ENCODE measurements at places on chromosomes 4 and X.

- no peak for DNase-seq
These were observed 44.1 kb upstream of the MBNL3 start for GRCh38 chrX:132532913-132533312.

DNA sequence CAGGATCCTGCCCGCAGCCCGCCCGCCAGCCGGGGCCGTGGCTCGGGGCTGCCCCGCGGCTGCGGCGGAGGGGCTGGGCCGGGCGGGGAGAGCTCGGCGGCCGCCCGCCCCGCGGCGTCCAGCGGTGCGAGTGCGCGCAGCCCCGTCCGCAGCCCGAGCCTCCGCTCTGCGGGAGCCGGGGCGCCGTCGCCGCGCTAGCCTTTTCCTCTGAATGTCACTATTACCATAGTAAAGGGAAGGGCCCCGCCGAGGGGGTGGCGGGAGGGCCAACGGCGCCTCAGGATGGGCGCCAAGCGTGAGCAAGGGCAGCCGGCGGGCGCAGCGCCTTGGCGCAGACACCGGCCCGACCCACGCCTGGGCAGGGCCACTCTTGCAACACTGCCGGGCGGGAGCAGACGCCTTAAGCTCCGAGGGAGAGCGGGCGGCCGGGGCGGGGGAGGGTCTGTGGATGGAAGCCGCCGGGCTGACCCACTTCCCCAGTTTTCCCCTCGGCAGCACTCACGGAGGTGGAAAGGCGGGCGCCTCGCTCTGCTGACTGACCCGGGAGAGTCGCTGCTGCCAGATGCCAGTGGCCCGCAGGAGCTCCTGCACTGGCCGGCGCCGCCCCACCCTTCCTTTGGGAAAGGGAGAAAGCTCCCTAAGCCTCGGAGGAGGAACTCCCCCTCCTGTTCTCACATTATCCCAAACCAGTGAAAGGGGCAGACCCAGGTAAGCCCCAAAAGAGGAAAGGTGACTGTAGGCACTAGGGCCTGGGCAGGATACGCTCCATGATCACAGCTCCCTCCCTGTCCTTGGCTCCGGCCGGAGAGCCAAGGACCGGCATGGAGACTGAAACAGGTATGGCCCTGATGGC is 329.4 kb downstream of the HNRNPD start:
- DNase-seq: peak; percentile 49

GRCh38 chr4:182143086-182143821 is 99.9 kb upstream of the TENM3 start:
- DNase-seq: no peak

DNA sequence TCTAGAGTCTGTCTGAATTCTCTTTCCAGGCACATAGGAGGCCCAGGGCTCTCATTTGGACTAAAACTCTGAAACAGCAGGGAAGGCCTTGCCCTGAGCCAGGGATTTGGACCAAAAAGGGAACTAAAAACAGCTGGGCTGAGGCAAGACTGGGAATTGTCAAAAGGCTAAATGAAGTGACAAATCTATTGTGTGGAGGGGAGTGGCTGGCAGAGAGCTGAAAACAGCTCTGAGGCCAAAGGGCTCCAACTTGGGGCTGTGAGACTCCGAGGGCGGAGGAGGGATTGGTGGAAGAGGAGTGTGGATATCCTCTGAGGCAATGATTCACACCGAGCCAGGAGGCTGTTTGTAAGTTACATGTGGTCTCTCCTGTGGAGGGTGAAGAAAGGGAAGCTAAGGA is 63.2 kb downstream of the PHEX start:
- DNase-seq: no peak

DNA sequence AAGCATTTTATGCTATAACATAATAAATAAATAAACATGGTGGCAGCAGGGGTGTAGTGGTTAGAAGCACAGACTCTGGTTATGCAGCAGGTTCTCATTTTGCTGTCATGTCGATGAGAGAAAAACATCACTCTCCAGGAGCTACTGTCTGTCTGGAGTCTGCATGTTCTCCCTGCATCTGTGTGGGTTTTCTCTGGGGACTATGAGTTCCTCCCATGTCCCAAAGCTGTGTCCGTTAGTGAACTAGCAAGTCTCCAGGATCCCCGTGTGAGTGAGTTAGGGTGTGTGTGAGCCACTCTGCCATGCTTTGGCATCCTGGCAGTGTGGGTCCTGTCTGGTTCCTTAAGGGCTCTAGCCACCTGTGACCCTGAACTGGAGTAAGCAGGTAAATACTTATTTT is 585.6 kb upstream of the AGA start:
- DNase-seq: no peak

Data from NCI-H510A treated with DMSO at 0.1 percent for 48 hours (cell line).